ENCODE measurements at places on chromosomes 3 and 15.

DNA sequence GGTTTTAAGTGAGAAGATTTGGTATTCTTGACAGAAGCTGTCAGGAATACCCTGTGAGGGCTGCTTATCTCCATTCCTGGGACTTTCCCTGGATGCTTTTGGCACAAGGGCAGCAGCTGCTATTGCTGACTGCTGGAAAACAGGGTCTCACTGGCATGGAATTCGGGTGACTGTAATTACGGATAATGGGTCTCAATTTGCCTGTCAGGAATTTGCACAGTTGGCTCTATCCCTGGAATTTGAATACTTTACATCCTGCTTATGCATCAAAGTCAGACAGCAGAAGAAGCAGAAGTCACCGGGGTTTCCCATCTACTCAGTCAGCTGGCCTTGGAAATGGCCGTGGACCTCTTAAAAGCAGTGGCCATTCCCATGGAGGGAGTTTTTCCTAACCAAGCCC lies 25.9 kb upstream of the AKAP13 start:
- peak; percentile 53 for DNase-seq

GRCh38 chr3:143132246-143132980 lies 12.8 kb downstream of the CHST2 start:
- DNase-seq = no peak

DNA sequence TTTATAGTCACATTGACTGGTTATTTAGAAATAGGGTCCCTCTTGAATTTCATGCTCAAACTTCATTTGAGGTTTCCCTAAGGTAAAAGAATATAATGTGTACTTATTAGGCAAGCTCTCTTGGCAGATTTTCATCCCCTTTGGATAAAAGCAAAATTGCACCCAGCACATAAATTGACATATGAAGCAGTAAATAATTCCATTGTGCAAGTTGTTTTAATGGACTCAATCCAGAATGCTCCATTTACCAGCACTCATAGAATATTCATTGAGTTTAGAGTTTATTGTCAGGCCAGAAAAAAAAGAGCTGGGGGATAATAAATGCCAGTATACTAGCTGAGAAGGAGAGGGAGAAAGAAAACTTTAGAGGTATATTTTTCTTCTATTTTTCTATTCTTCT lies 136.8 kb downstream of the TPRG1 start:
- DNase-seq = no peak

DNA sequence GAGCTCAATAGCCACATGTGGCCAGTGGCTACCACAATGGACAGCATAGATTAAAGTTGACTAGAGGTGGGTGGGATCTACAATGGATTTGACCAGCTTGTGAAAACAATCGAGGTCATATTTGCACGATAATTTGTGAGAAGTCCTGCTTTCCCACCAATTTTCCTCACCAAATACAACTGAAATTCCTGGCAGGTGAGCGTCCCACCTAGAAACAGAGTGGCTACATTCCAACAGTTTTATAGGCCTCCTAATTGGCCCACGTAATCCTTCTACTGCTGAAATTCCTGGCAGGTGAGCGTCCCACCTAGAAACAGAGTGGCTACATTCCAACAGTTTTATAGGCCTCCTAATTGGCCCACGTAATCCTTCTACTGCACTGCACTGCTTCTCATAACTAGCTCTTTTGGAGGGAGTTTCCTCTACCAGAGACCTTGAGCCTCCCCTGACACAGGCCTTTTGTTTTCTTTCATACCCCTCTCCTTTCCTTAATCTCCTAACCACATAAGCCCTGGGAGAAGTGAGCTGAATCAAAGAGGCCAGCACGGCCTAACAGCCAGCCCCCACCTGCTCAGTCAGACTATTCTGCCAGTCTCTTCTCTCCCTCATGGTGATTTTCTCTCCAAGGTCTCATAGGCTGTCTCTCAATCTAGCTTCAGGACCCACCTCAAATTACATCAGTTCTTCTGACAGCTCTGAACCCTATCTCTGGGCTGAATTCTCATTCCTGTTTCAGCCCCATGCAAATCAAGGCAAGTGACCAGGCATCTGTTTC lies 80.2 kb downstream of the BFSP2 start:
- DNase-seq = peak; percentile 75

GRCh38 chr15:69076756-69077155 lies 62.3 kb downstream of the NOX5 start:
- no peak for DNase-seq

DNA sequence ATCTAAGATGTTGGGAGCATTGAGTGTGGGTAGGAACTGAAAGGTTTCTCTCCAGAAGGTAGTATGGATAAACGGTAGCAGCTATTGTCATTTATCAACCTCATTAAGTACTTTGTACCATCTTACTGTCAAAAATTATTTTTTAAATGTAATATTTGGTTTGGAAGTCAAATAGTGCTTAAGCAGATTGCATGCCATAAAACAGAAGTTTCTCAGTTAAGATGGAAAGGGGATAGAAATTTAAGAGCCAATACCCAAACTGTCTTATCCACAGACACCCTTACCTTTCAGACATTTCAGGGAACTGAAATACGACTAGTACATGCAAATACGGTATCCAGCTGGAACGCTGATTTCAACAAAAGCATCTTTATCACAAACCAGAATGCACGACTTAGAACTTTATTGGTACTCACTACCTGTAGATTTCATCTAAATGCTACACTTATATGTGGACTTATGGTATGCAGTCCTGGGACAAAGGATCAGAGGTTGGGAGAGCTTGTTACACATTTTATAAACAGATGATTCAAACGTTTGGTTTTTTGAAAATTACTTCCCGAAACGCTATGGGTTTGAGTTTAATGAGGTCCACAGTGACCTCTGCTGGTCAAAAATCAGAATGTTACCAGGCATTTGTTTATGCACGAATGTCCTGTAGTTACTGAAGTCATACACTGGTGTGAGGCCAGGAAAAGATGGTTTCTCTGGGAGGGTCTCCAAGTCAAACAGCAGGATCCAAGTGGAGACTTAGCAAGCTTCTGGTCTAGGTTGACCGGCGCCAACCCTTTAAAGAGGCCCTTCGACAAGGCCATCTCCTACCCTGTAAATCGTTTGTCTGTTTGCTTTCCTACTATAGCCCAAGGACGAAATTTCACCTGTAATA lies 45.7 kb upstream of the DUT start:
- DNase-seq = peak; percentile 47

DNA sequence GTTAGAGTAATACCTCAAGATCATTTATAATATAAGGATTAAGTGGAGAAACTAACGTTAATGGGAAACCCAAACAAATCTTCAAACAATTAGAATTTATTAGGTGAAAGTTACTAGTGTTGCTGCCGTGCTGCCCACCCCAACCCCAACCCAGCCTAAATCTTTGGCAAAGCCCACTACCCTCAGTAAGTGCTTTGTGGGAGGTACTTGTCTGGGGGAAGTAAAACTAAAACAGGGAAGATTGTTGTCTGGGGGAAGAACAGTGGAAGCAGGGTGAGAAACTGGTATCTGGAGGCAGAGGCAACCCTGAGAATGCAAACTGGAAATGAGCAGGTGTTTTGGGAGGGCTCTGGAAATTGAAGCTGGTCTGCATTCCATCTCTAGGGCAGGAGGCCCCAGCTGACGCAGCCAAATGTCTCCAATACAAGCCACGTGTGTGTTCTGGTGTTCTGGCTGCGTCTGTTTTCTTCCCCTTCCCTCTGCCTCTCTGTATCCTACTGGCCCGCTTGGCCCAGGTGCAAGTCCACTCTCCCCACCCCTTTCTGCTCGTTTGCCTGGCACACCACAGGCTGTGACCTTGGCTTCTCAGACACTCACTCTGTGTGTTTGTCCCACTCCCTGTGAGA lies 32.7 kb downstream of the FEM1B start:
- no peak for DNase-seq

GRCh38 chr15:45849136-45849535 lies 214.3 kb downstream of the SQOR start:
- no peak for DNase-seq

- no peak for DNase-seq
Measured at GRCh38 chr3:103847081-103848062, 1412.6 kb downstream of the ZPLD1 start.

DNA sequence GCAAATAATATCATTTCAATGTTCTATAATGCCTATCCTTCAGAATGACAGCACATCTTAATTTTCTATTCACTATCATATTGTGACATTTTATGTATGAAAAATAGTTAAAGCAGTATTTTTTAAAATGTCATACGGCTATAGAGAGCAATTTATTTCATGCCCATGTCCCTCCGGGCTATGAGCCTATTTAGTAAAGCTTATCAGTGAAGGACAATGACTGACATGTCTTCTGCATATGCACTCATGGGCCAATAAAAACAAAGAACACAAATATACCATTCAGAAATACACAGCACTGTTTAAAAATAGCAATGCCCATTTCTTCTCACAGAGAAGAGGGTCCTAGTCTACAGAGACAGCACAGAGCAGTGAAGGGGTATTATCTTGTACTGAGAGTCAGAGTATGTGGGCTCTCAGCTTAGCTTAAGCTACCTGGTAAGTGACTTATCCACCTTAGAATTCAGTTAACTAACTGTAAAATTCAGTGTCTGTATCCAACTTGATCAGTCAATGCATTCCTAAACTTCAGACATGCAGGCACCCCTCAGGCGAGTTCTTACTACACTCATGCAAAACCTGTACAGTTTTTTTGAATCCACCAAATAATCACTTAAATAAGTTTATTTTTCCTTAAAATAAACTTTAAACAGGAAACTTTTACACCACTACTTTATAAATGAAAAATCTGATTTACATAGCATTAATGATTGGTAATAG lies 9.0 kb downstream of the GOLIM4 start:
- DNase-seq = no peak

- no peak for DNase-seq
Measured at GRCh38 chr15:85430406-85431204, 50.2 kb downstream of the AKAP13 start.

DNA sequence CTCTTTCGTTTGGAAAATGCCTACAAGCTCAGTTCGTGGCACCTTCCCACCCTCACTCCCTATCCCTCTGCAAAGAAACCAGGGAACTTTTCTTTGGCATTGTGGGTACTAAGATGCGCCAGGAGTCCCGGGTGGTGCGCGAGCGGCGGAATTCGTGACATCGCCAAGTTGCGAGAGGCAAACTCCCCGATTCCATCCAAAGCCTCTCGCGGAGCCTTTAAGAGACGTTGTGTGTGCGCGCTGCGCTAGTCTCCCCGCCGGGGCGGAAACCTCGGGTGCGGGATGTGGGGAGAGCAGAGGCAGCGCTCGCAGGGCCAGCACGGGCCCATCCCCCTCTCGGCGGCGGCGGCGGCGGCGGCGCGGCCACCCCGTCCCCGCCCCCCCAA lies 443 bp upstream of the NR2F2 start:
- no peak for DNase-seq

GRCh38 chr3:24086617-24087404 lies 141.7 kb downstream of the NR1D2 start:
- DNase-seq = no peak

DNA sequence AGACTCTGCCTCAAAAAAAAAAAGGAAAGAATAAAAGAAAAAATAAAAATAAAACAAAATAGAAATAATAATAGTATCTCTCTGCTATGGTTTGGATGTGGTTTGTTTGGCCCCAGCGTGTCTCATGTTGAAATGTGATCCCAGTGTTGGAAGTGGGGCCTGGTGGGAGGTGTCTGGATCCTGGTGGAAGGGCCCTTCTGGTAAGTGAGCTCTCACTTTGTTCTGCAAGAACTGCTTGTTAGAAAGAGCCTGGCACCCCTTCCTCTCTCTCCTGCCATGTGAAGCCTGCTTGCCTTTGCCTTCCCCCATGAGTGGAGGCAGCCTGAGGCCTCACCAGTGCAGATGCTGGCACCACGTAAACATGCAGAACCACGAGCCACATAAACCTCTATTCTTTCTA lies 26.3 kb downstream of the TMEM44 start:
- no peak for DNase-seq

DNA sequence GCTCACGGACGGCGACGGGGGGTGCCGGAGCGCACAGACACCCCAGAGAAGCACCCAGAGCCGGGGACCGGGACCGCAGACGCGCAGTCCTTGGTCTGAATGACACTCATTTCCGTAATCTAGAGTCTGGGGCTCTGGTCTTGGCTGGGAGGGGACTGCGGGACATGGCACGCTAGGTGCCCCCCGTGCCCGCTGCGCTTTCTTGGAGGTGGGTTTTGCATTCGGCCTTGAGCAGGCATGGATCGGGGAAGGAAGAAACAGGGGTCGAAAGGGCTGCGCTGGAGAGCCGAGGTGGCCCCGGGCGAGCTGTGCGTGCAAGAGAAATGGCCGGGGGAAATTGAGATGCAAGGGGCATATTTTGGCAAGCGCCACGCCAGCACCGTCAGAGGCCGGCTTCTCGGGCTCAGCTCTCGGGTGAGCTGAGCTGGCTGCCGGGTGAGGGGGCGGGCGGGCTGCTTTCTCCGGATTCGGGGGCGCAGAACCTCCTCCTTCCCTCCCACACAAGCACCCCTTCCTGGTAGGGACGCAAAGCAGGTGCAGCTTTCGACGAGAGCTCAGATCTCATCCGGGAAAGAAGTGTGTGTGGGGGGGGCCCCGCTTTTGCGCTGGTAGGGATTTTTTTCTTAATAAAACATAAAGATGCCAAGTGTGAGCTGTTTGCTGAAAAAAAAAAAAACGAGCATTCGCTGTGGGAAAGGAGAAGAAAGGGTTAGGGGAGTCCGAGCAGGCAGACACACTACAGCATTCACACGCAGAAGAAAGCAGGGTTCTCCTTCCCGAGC lies 963 bp upstream of the NTRK3 start:
- no peak for DNase-seq

GRCh38 chr3:151434151-151434890 lies 26.5 kb downstream of the IGSF10 start:
- DNase-seq = no peak

DNA sequence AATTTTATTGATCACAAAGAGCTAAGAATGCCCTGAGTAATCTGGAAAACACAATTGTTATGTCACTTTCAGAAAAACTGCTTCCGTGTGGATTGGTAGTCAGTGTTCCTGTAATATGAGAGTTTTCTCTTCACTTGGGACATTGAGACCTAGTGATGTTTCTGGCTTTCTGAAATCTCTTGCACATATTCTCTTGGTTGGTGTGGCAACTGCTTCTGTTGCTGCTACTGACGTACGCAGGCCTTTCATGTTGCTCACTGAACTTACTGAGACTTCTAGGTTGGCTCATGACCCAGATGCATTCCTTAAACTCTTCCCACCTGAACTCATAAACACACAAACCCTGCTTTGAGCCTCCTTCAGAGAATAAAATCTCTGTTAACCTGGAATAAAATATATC lies 175.0 kb upstream of the PFN2 start:
- DNase-seq = no peak

GRCh38 chr3:179181993-179182551 lies 33.9 kb downstream of the PIK3CA start:
- no peak for DNase-seq

- no peak for DNase-seq
Measured at GRCh38 chr3:189303584-189303983, 131.8 kb downstream of the TPRG1 start.

DNA sequence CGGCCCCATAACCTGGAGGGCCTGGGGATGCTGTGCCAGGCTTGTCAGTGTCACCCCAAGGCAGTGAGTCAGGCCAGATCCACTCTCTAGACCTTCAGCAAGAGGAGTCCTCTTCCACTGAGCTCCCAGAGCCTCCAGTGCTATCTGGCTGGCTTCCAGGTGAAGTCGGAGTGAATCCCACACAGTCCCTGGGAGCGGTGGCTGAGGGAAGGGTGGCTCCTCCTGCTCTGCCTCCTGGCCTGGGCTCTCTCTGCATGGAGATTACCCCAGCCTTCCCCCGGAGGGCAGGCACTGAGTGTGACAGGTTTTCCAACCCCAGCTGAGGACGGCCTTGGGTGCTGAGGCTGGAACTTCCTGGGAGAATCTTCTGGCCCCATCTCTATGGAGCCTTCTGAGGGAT lies 82.7 kb downstream of the EPHB1 start:
- no peak for DNase-seq

- DNase-seq = no peak
Measured at GRCh38 chr3:7707187-7707586, 794.4 kb upstream of the LMCD1 start.
